Brain (organoid and tissue), 16 donors: ENCODE measurements at places on chromosomes 12 and 14.

- DNase-seq = peak; percentile 23
Measured at GRCh38 chr12:47742253-47742825, 16.3 kb downstream of the RAPGEF3 start.

DNA sequence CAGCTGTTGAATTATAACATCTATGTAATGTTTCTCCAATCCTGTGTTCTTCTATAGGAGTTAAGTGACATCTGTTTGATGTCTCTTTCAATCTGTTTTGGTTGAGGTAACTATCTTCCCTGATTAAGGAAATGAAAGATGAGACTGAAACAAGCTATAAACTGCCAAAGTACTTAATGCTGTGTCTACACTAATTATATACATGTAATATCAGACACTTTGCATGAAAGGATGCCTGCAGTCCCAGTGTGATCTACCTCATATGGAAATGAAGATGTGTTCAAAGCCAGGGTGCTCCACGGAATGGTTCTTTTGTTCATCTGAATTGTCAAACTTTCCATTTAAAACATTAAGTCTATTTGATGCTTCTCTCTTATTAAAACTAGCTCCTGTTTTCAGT lies 958.3 kb downstream of the GALC start:
- no peak for DNase-seq

DNA sequence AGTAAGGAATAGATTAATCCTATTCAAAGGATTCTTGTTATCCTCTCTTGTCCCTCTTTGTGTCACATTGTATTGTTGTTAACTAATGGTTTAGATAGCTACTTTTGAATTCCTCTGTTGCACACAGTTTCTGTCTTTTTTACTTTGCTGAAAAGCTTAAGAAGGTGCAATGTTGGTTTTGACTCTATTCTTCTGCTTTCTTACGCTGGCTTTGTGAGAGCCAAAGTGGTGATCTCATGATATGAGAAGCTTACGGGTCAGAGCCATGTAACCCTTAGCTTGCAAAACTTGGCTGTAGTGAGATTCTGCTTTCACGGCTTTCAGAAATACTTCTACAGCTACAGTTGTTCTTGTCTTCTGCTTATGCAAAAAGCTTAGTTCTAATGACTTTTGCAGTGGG lies 239.7 kb downstream of the TRHDE start:
- peak; percentile 4 for DNase-seq

DNA sequence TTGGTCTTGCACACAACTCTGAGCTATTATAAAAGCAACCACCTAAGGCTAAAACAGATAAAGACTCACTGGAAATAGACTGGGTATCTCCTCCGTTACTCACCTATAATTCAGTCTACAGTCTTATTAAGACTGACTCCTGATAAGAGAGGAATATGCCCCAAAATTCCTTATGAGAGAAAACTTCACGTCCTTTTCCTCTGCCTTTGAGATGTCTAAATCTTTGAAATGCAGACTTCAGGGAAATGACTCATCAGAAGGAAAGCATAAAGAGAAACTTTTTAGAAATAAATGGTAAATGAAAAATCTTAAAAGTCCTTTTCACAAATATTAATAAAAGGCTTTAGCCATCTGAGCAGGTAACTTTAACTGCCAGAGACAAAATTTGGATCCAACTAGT lies 187.5 kb upstream of the RTL1 start:
- DNase-seq = no peak

DNA sequence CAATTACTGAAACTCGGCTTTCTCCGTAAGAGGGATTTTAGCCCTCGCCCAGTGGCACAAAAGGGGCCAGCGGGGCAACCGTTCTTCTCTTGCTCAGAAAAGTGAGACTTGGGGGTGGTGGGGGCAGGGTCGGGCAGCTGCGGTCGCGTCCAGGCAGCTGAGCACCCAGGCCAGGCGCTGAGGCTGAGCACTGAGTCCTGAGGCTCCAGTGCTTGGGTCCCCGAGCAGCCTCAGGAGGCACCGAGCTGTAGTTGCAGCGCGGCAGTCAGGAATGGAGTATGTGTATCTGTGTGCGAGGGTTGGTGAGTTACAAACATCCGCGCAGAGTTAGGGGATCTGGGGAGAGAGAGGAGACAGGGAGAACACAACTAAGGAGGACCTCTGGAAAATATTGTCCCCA lies 4.1 kb upstream of the HOXC6 start:
- DNase-seq = no peak

GRCh38 chr14:55535516-55536203 lies 44.3 kb upstream of the KTN1 start:
- DNase-seq = peak; percentile 70

DNA sequence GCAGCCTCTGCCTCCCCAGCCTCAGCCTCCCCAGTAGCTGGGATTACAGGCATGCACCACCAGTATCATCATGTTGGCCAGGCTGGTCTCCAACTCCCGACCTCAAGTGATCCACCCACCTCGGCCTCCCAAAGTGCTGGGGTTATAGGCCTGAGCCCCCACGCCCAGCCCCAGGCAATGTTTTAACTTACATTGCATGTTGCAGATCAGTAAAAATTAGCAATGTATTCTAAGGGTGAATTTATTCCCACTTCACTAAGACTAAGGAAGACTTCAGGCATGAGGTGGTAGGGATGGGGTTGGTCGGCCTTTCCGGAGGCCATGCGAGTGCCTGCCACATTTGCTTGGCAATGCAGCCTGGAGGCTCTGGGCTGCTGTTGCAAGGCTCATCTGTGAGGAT lies 66.8 kb upstream of the JDP2 start:
- DNase-seq = no peak

DNA sequence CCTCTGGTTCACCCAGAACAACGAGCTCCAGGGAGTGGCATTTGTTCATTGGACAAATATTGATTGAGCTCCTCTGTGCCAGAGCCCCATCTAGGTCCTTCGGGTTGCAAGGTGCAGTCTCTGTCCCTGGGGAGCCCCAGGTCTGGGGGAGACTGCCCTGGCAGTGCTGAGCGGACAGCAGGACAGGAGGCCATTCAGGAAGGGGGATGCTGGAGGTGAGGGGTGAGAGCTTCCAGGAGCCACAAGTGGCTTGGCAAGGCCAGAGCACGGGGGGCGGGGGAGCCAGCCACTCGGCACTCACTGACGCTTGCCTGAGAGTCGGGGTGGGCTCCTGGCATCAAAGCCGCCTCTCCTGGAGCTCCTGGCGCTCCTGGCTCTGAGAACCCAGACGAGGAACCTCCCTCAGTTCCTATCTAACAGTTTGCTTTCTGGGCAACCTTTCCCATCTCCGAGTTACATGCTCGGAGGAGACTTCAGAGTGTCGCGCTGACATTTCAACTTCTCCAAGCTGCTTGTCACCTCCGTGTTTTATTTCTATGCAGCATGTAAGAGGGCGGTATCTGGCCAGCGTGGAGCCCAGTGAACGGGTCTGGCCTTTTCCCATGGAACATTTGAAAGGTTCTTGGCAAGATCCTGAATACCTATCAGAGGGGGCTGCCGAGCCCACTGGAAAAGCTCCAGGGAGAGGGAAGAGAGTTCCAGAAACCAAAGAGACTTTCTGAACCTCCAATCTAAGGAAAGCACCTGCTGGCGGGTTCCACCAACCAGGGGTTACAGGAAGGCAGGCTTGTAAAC lies 62.0 kb upstream of the BCL11B start:
- peak; percentile 92 for DNase-seq

DNA sequence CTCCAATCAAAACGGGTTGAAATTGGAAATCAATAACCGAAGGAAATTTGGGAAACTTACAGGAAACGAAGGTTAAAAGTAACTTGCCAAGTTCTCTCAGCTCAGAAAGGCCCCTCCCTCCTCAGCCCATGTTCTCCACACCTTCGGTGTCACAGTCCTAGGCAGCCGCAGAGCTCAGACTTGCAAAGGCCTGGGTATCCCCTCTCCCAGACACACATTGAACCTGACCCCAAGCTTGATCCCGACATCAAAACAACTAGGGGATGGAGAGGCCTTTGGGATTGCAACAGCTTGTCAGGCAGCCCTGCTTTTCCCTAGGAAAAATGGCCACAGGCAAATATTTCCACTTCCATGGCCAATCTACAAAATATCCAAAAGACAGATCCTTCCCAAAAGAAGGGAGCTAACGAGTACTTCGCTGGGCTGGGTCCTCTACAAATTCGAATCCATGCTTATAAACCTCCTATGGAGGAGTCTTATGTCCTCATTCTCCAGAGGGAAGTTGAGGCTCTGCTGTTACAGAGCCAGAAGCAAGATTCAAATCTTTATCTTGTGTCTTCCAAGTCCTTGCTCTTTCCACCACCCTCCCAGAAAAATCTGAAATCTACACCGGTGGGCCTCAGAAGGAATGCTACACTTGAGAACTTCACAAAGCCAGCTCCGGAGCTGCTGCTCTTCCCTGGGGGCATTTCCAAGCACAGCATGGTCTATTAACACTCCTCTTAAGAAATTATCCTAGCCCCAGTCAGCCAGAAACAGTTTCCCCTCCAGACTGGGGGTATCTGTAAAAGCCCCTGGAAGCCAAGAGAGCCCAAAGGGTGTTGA lies 35.7 kb upstream of the PNMA1 start:
- DNase-seq = no peak

- DNase-seq = no peak
Measured at GRCh38 chr12:52473768-52474167, at the start of gene KRT6C. KRT6C (minus strand) TSS chr12:52473805; CDS start chr12:52473737, 68 bp downstream.

GRCh38 chr12:19577281-19577530 lies 137.9 kb downstream of the AEBP2 start:
- no peak for DNase-seq

DNA sequence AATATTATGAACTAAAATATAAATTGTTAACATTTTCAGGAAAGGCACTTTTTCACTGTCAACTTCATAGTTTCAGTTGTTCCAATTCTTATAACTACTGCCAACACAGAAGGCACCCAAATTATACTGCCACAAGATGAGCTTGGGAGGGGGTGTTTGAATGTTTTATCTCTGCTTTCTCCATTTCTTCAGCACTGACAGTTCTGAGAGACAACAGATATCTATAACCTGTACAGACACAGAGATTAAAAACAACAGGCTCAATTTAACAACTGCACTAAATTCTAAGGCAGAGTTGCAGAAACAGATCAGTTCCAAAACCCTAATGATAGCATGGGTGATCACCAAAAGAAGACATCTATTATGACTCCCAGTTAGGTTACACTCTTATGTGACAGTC lies 12.8 kb downstream of the SCAF11 start:
- no peak for DNase-seq

DNA sequence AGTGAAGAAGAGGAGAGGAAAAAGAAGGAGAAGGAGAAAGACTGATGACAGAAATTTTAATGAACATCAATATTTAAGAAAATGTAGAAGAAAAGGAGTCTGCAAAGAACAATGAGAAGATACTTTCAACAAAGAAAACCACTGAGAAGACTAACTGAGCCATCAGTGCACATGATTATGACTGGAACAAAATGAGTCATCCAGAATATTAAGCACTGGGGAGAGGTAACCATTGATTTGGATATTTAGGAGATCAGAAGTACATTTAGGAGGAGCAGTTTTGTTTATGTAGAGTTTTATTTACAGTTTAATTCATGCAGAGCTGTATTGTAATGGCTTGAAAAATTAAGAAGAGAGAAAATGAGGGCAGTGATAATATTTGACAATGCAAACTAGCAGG lies 159.1 kb downstream of the C12orf50 start:
- DNase-seq = no peak

DNA sequence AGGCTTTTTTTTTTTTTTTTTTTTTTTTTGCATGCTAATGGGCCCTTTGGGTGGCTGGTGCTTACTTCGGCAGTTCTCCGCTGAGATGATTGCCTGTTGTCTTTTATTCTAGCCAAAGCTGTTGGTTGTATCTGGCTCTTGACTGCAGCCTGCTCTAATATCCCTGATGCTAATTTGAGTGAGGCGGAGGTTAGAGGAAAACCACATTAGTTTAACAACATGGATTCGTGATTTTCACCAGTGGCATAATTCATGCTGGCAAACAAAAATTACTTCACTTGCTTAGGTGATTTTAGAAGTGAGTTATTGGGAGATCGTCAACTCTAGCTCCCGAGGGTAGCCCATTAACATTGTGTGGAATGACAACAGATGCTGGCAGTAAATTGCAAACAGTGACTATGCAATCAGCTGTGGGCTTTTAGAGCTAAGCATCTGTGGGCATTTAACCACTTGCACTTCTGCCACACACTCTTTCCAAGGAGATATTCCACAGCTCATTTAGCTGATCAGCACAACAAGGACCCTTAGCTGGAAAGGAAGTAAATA lies 97.6 kb upstream of the ZDHHC17 start:
- peak; percentile 76 for DNase-seq

- DNase-seq = no peak
Measured at GRCh38 chr14:33568935-33569579, 381.8 kb downstream of the EGLN3 start.

- no peak for DNase-seq
Measured at GRCh38 chr14:97283005-97283403, 485.8 kb downstream of the VRK1 start.
